ENCODE measurements at places on chromosomes 6 and 20.

GRCh38 chr20:14583413-14583812 is 246.0 kb upstream of the FLRT3 start:
- DNase-seq = peak; percentile 37

DNA sequence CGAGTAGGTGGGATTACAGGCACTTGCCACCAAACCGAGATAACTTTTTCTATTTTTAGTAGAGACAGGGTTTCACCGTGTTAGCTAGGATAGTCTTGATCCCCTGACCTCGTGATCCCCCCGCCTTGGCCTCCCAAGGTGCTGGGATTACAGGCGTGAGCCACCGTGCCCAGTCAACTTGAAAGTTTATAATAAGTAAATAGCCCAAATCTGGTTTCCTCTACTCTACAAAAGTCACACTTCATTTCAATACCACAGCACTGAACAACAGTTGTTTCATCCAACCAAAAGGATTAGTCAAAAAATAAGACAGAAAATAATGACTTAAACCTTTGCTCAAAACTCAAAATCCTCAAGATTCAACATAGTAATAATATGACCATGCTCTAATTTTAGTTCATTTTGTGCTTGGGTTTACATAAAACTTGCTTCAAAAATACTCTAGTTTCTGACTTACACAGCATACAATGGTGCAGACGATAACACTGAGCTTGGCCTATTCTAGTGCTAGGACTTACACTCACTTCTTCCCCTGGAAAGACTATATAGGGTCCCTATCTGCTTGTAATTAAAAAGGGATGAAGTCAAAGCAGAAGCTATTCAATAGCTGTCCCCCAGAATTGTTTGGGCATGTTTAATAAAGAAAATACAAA is 56.7 kb downstream of the NT5E start:
- no peak for DNase-seq

GRCh38 chr6:125974214-125974866 is 12.0 kb upstream of the TRMT11 start:
- DNase-seq = peak; percentile 62

GRCh38 chr6:154277629-154278017 is 79.0 kb downstream of the IPCEF1 start:
- DNase-seq = no peak

DNA sequence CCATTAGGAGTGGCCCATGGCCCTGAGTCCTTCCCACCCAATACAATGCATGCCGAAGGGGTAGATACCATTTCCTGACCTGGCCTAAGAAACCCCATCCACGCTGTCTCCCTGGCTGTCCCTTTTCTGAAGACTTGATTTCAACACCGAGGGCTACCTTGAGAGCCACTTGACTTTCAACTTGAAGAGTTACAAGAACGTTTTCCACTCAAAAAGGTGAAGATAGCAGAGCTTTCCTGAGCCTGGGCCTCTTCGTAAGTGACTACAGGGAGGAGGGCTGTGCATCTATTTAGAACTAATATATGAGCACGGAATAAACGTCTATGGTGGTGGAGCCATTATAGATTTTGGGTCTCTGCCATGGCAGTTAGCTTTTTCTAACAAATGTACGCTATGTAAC is 14.4 kb upstream of the PPP1R14C start:
- DNase-seq = no peak

DNA sequence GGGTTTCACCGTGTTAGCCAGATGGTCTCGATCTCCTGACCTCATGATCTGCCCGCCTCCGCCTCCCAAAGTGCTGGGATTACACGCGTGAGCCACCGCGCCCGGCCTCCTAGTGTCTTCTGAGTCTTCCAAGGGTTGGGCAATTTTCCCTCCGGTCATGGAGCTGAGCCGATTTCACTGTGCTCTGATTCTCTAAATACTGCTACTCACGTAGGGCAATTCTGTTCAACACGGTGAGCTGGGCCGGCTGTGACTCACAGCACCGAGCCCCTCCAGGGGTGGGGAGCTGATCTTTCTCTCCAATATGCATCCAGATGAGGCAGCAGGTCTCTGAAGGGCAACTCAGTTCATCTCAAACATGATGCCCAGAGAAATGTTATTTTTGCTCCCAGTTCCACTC is 71.6 kb upstream of the CD93 start:
- DNase-seq = no peak

DNA sequence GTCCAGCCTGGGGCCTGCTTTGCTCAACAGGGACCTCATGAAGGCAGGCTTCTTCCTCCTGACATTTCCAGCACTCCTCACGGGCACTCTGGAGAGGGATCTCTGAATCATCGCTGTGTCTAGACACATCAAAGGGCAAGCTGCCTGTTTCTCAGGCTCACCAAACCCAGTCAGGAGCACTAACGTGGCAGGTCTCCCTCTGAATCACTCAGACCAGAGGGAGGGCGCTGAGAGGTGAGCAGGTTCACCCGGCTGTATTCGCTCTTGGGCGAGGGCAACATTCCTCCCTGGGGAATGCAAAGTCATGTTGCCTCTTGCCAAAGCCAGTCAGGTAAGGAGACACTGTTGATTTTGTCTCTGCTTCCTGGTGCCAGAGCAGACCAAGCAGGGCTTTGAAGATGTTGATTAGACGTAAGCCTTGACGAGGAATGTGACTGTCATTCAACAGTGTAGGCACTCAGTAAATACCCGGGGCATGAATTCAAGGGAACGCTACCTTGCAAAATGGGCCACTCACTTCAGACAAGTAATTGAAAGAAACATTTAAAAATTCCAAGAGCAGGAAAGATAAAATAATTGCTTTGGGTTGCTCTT is 50.1 kb downstream of the CYP24A1 start:
- DNase-seq = peak; percentile 90

GRCh38 chr20:50980851-50981713 is 22.5 kb downstream of the MOCS3 start:
- DNase-seq = peak; percentile 46

DNA sequence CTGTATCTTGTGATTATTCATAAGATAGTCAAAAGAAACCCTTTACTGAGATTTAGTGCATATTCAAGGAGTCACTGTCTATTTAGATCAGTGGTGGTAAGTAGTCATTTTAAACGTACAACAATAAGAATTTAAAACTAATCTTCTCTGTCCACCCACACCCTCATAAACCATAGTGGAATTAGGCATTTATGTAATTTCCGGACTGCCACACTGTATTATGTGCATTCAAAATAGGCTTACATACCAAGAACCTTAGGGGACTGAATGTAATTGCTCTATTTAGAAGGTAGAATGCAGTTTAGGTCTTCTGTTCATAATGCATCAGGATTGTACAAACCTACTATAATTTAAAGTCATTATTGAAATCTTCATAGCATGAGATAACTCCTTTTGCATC is 685.4 kb downstream of the TENT5A start:
- no peak for DNase-seq

DNA sequence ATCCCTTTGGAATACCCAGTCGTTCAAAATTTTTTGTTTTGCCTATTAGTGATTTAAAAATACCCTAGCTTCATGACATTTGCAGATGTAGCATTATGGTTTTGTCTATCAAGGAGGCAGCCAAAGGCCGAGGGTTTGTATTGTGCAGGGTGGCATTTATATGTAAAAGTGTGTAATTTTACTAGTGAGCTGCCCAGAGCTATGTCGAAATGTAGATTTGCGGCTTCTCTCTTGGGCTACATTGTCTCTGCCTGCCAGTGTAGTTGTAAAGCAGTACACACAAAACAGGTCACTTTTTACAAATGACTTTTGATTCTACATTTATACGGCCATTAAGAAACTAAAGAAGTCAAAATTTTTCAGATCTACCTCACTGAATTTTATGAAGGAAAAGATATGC is 87.7 kb downstream of the TSHZ2 start:
- no peak for DNase-seq

GRCh38 chr20:10655720-10656669 is 17.8 kb downstream of the JAG1 start:
- DNase-seq = no peak

DNA sequence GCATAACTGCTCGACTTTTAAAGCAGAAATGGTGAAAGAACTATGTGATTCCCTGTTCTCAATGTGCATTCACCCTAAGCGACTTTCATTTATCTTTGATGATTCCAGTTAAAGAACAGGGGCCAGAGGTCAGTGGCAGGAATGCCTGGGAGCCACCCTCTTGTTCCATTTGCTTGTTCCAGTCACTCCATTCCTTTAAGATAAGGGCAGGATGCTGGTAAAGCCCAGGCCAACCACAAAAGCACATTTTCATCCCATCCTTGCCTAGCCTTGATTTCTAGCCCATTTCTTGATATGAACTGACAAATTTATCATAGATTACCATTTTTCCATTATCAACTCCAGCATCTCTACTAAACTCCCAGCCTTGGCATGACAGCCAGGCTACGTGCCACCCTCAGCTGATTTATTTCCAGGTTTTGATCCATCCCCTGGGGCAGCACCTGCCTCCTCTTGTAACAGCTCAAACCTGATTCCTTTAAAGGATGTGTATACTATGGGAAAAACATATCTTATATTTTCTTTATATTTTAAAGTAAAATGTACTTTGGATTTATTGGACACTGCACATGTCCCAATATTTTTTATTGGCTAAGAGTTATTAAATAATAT is 19.2 kb downstream of the HMGN3 start:
- DNase-seq = no peak

GRCh38 chr20:53371216-53371615 is 222.4 kb downstream of the ZNF217 start:
- no peak for DNase-seq

- peak; percentile 96 for DNase-seq
Observed at GRCh38 chr20:33477386-33478234, 12.3 kb upstream of the CBFA2T2 start.

- DNase-seq = peak; percentile 8
Observed at GRCh38 chr6:56356426-56356825, 109.0 kb upstream of the COL21A1 start.

DNA sequence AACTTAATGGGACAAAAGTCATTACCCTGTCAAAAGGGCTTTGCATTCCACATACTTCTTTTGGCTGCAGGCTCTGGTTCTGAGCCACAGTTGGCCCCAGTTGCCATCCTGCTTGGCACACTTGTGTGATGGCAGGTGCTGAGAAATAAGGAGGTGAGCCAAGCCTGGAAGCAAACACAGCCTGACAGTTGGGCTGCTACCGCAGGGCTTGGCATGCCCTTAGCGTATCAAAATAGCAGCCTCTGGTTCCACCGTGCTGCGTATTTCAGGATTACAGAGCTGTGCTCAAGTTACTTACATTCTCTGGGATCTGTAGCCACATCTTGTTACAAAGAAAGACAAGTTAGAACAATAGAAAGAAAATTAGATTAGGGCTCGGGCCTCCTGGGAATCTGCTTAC is 11.1 kb downstream of the MTHFD1L start:
- DNase-seq = peak; percentile 85

GRCh38 chr6:136992113-136992512 is 52.7 kb downstream of the IL20RA start:
- DNase-seq = no peak

DNA sequence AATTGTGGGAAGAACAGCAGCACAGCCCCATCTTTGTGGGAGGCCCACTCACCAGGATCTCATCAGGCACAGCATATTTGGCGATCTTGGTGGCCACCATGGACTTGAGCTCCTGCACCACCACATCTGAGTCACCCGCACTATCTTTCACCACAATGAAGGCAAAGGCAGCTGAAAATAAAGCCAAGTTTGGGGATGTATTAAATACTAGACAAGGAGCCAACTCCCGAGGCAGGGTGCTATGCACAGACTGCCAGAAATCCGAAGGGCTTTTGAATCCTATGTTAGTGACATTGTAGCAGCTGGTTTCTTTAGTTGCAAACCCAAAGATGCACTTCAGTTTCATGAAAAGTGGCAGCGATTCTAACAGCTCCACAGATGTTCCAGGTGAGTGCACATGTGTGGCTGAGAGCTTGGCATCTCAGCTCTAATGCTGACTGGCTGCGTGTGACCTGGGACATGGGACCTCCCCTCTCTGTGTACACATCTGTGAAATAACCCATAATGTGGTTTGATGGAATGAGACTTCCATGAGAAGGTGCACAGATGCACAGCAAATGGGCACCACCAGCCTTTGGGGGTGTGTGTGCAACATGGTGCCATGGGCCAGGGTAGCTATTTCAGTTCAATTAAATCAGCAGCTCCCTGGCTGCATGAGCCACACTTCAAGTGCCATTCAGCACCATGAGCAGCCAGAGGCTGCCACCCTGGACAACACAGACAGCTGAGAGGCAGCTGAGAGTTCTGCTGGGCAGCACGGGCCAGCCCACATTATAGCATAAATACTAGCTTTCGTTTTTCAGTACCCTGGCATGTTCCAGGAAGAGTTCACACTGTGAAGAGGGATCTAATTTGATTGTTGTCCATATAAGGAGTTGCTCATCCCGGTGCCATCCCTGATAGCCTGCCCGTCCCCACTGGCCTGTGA is 16.9 kb upstream of the APMAP start:
- DNase-seq = no peak

DNA sequence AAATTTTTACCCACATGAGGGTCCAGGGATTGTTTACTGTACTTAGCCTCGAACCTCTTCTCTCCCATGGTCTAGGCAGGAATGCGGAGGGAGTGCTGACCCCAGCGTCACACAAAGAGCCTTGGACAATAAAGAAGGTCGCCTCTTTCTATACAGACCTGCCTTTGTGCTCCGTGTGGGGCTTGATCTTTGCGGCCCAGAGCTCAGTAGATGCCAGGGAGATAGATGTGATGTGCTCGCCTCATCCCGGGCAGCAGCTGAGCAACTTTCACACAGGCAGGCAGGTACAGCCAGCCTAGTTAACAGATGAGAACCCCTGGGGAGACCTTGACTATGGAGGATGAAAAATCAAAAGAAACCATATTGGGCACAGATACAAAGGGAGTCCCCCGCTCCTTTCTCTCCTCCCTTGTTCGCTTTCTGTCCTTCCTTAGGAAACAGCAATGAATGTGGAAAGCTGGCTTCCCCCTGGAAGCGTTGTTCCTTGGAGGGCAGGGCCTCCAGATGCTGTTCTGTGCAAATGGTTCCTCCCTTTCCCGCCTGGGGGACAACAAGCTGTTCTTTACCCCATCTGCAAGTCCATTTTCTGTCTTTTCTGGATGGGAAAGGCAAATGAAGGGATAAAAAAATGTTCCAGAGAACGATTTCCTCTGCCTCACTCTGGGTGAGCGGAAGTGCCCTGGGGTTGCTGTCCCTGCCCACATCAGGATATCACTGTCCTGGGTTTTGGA is 128.3 kb downstream of the OLIG3 start:
- DNase-seq = no peak

DNA sequence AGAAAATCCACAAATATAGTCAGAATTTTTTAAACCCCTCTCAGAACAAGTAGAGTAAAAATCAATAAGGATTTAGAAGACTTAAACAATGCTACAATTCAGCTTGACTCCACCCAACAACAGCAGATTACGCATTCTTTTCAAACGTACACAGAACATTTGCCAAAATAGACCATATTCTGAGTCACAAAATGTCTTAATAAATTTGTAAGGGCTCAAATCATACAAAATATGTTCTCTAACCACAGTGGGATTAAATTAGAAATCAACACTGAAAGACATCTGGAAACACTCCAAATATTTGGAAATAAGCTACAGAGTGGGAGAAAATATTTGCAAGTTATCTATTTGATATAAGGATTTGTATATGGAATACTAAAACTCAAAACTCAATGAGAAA is 164.2 kb upstream of the AKAP12 start:
- no peak for DNase-seq
